ENCODE measurements at places on chromosomes 2 and 18. TPM values are rescaled to one million over a fixed set of nuclear protein-coding genes. Genes with fewer than 3 reads are reported as not detected.

DQX1 gene
- total RNA-seq = not detected

DNA sequence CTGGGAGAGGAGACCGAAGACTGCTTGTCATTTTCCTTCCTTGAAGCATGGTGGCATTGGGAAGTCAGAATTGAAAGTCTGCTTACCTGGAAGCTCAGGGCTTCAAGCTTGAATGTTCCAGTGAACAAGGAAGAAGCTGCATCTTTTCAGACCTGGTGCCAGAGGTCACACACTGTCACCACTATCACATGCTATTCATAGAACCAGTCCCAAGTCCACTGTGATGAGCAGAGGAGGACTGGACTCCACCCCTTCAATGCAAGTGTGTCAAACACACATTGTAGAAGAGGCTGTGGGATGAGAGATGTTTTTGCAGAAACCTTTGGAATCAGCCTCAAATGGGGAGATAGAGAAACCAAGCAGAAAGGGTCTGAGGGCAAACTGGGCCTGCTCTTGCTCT lies 81.4 kb downstream of the LYPD1 start:
- no peaks in the 10 kb centered on the region for H3K27me3 ChIP-seq
- no peaks in the 10 kb centered on the region for H3K4me1 ChIP-seq
- no peak overlapping the region for H3K27ac ChIP-seq
- H3K4me3 ChIP-seq = no peak overlapping the region
- DNase-seq = no peak
- H3K36me3 ChIP-seq = no peaks in the 10 kb centered on the region

ZBTB7C gene
- 12.8 TPM for total RNA-seq

GRCh38 chr18:13137670-13138419 lies 80.7 kb upstream of the LDLRAD4 start:
- no peaks in the 10 kb centered on the region for H3K36me3 ChIP-seq
- H3K27ac ChIP-seq = peak overlapping the region; percentile 64
- H3K27me3 ChIP-seq = no peaks in the 10 kb centered on the region
- no peak for DNase-seq
- peak overlapping the region; percentile 76 for H3K4me3 ChIP-seq

NT5DC4 gene
- total RNA-seq = not detected

RAPGEF4 gene
- 15.7 TPM for total RNA-seq

DNA sequence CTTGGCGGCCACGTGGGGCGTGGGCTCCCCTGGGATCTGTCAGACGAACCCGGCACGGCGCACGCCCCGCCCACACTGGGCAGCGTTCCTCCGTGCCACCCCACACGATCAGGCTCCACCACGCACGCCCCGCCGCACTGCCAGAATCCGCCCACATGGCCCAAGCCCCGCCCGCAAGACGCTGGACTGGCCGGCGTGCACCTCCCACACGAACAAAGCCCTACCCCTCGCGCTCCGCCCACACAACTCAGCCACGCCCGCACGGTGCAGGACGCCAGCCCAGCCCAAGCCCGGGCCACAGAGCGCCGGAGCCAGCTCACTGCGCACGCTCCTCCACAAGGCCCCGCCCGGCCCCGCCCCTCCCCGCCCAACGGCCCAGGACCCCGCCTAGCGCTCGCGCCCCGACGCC lies 555 bp downstream of the TMEM18 start:
- H3K4me3 ChIP-seq = peak overlapping the region; percentile 62
- H3K27me3 ChIP-seq = no peaks in the 10 kb centered on the region
- peaks cover 9% of the 10 kb centered on the region for H3K4me1 ChIP-seq
- peaks cover 27% of the 10 kb centered on the region for H3K36me3 ChIP-seq
- DNase-seq = peak; percentile 100

- DNase-seq = no peak
- no peak overlapping the region for H3K27ac ChIP-seq
- H3K4me1 ChIP-seq = no peaks in the 10 kb centered on the region
- no peaks in the 10 kb centered on the region for H3K27me3 ChIP-seq
- H3K4me3 ChIP-seq = no peak overlapping the region
Observed at GRCh38 chr2:170845343-170845742, 28.7 kb downstream of the GAD1 start.

GRCh38 chr2:236527159-236527630 lies 42.4 kb upstream of the ACKR3 start:
- no peaks in the 10 kb centered on the region for H3K27me3 ChIP-seq
- no peak overlapping the region for H3K27ac ChIP-seq
- H3K36me3 ChIP-seq = no peaks in the 10 kb centered on the region
- DNase-seq = no peak

GNAL gene
- 1.0 TPM for total RNA-seq

ITGB6 gene
- 52.6 TPM for total RNA-seq

GRCh38 chr18:33596178-33596854 lies 18.3 kb downstream of the ASXL3 start:
- H3K27me3 ChIP-seq = no peaks in the 10 kb centered on the region
- no peak overlapping the region for H3K27ac ChIP-seq
- DNase-seq = no peak
- H3K4me3 ChIP-seq = no peak overlapping the region
- no peaks in the 10 kb centered on the region for H3K36me3 ChIP-seq
- H3K4me1 ChIP-seq = no peaks in the 10 kb centered on the region

- H3K4me3 ChIP-seq = no peak overlapping the region
- DNase-seq = no peak
- H3K4me1 ChIP-seq = peaks cover 30% of the 10 kb centered on the region
- no peak overlapping the region for H3K27ac ChIP-seq
- no peaks in the 10 kb centered on the region for H3K36me3 ChIP-seq
Observed at GRCh38 chr18:10138719-10139118, 224.9 kb downstream of the VAPA start.

GRCh38 chr2:145114726-145115125 lies 594.8 kb upstream of the ZEB2 start:
- no peak overlapping the region for H3K27ac ChIP-seq
- no peak for DNase-seq
- no peaks in the 10 kb centered on the region for H3K27me3 ChIP-seq

DNA sequence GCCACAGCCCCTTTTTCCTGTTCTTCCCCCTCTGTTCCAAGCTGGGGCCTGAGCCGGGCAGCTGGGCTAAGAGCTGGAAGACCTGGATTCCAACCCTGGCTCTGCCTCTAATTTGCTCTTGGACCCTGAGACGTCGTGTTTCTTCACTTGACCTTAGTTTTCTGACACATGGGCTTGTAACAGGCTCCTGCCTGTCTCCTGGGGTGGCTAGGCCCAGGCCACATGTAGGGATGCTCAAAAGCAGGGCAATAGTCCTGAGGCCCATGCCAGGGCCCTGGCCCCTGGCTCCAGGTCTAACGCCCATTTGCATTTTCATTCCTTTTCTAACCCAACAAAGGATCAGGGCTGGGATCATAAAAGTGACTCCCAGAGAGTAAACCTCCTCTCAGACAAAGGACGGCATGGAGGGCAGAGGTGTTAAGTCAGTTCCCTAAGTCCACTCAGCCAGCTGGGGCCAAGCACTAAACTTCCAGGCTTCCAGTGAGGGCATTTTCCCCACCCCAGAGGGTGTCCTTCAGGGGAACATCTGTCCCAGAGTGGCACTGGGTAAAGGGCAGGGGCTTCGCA lies 16.6 kb upstream of the DNMT3A start:
- no peak overlapping the region for H3K4me3 ChIP-seq
- no peaks in the 10 kb centered on the region for H3K36me3 ChIP-seq
- H3K27me3 ChIP-seq = no peaks in the 10 kb centered on the region
- H3K27ac ChIP-seq = no peak overlapping the region
- no peak for DNase-seq
